ENCODE measurements at places on chromosomes 5 and 9.

- no peak for DNase-seq
Observed at GRCh38 chr9:137827908-137828526, 49.6 kb upstream of the CACNA1B start.

GRCh38 chr5:113663879-113664541 is 150.5 kb downstream of the YTHDC2 start:
- no peak for DNase-seq

DNA sequence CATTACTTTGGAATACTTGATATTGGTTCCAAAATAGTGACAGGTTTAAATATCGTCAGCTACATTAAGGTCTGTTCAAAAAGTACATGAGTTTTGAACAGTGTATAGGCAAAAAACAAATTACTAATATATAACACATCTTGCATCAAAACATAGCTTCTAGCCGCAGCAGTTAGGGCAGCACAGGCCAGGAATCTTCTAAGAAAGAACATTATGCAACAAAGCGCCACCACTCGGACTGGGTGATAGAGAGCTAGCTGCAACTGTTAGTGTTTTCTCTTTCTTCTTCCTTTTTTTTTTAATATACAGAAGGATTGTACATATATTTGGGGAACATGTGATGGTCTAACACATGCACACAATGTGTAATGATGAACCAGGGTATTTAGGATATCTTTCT is 504.5 kb downstream of the NR2F1-AS1 start:
- no peak for DNase-seq

DNA sequence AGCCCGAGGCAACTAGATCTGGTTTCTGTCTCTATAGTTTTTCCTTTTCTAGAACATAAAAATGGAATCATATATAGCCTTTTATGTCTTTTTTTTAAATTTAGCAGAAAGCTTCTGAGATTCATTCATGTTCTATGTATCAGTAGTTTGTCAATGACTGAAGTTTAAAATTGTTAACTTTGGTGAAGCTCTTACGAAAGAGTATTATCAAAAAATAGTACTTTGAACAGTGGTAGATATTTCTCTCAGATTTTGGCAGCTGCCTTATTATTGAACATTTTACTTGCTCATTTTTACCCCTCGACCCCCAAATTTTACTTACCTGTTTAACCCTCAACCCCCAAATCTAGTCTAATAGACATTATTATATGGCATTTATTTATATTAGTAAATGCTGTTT is 10.2 kb downstream of the NIPBL start:
- DNase-seq, result no peak

- no peak for DNase-seq
Observed at GRCh38 chr5:56419667-56420066, 186.5 kb upstream of the ANKRD55 start.

DNA sequence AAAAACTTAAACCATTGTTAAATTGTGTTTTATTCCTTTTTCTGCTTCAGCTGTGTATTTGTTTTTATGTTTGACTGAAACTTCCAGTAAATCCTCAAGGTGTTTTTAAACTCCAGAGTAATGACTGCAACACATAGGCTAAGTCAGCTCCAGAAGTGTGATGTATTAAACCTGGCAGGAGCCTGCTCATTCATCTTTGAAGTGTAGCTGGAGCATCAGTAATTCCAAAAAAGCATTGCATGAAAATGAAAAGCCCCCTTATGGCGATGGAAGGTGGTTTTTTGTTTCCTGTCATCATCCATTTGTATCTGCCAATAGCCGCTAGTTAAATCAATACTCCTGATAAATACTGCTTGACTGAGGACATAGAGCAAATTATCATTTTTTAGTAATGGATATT is 474.2 kb upstream of the ADAMTS16 start:
- no peak for DNase-seq

Data from stimulated activated CD8-positive, alpha-beta memory T cell treated with anti-CD3 and anti-CD28 coated beads, Interleukin-4, amount 100 ng/mL, for 4 hours (primary cell).